Stimulated activated CD4-positive, alpha-beta T cell treated with anti-CD3 and anti-CD28 coated beads, Interleukin-4, amount 100 ng/mL, for 48 hours (primary cell): ENCODE measurements at places on chromosomes 12 and 14.

- DNase-seq, result no peak
Observed at GRCh38 chr12:114186241-114187002, 219.5 kb downstream of the TBX5 start.

GRCh38 chr14:35715079-35715478 is 94.0 kb downstream of the RALGAPA1 start:
- DNase-seq, result no peak

GRCh38 chr12:91194500-91194899 is 11.9 kb upstream of the DCN start:
- DNase-seq, result no peak

DNA sequence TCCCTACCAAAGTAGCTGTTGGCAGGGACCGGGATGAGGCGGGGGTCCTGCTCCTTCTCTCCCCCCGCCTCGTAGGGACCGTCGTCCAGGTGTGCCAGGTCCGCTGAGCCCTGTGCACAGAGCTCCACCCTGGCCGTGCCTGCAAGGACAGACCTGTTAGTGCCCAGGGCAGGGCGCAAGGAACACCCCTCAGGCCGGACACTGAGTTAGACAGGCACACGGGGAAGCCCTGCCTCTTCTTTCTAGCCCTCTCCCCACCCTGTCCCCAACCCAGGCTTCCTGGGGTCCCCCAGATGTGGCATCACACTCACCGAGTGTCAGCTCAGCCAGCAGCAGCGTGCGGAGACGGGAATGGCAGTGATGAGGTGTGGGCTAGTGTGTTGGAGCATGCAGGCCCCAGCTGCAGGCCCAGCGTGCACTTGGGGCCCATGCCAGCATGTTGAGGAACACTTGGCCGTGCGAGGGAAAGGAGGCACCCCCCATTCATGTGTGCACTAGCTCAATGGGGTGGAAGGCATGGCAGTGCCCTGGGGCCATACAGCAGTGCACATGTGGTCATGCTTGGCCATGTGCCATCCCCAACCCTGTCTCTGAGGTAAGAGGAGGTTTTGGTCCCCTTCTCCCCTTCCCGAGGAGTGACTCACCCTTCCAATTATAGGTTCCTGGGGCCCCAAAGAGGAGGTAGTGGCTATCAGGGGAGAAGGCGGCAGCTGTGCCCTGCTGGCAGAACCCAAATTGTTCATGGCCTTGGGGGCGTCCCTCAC is 7.3 kb downstream of the ITGA7 start:
- DNase-seq, result no peak

- DNase-seq, result no peak
Observed at GRCh38 chr14:99627510-99628381, 17.2 kb upstream of the HHIPL1 start.

DNA sequence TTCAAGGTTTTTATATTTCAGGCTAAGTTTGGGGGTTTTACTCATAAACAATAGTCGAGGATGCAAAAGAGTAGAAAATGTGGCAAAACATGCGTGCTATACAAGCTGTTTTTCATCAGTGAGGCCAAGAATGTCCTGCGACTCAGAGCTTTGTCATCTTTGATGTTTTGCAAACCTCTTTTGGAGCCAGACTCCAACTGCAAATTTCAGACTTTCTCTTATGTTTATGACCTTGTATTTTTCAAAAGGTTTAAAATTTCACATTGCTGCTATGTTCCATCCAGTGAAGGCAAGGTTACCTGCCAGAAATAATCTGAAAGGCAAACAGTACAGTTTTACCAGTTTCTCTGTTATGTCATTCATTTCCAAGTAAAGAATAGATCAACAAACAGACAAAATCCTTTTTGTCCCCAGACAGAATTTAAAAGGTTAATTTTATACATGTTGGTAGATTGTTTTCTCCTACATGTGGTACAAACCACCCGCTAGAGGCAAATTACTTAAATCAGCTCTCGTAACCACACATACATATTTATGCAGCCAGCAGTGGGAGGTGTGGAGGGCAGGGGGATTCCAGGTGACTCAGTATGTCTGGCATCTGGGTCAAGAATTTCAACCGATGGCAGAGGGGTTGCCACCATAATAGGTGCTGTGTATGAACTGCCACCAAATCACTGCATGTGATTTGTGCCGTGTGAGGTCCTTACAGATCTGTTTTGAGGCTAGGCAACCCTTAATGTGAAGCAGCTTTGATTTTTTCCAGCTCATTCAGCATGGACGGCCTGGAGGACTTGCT is 119.8 kb upstream of the CPM start:
- peak; percentile 52 for DNase-seq

DNA sequence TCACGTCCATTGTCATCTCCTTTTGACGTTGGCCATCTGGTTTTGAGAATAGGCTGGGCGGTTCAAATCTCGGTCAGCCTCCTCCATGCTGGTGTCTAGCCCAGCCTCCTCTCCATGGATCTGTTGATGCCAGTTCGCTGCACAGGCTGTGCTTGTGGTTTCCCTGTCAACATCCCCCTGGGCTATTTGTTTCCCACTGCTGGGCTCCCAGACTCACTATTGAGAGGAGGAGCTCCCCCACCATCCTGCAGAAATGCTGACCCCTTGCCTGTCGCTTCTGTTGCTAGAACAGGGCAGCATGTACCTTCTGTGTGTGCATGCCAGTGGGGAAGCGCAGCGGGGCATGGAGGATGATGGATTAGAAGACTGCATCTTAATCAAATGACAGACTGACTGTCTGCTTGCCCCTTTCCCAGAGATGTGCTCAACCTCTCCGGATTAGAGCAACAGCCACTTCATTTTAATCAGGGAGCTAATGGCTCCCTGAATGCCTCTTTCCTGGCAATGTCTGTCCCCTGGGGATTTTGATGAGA is 170.5 kb downstream of the TSPAN9 start:
- DNase-seq, result no peak

DNA sequence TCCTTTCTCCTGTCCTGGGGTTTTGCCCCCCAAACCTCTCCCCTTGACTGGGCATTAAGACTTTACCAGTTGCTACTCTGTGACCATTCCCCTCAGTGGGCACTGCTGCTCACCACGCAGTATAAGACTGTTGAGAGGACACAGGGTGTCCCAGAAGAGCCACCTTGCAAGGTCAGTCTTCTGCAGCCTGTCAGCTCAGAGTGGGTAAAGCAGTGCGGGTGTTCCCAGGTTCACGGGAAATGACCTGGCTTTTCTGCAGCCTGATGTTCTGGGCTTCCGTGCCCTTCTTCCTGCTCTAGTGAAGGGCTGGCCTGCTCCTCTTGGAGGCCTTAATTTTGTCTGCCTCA is 34.2 kb downstream of the KCNA1 start:
- DNase-seq, result no peak

DNA sequence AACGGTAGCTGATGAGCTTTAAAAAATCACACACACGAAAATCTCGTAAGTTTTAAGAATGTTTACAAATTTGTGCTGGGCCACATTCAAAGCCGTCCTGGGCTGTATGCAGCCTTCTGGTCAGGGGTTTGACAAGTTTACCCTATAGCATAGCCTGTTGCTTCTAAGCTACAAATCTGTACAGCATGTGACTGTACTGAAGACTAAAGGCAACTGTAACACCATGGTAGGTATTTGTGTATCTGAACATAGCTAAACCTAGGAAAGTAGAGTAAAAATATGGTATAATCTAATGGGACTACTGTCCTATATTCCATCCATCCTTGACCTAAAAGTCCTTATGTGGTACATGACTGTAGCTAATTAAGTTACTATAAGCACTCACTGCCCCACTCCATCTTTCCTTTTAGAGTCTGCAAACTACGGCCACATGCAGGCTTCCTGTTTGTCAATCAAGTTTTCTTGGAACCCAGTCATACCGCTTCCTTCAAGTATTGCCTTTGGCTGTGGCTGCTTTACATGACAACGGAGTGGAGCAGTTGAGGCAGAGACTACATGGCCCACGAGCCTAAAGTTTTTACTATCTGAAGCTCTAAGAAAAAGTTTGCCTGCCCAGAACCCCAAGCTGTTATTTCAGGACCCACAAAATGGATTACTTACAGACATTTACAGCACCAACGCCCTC is 18.5 kb downstream of the KRT7 start:
- DNase-seq, result no peak

DNA sequence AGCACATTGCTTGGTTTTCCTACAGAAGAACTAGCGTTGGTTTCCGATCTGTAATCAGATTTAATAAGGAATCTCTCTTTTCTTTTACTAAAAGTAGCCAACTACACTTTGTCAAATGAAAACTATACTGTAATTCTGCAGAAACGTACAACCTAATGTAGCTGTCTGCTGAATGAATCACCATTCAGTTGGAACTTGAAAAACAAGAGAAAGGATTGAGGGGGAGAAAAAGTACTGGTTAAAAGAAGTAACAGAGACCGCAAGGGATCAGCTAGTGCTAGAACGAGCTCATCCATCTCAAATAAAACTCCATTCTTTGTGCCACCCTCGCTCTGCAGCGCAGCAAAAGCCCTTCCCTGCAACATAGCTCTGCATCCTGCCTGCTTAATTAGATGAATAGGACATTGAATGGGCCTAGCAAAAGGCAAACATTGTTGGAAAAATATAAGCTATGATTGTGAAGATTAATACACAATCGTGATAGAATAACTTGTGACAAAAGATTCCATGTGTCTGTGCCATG is 2.6 kb downstream of the GARIN2 start:
- no peak for DNase-seq

DNA sequence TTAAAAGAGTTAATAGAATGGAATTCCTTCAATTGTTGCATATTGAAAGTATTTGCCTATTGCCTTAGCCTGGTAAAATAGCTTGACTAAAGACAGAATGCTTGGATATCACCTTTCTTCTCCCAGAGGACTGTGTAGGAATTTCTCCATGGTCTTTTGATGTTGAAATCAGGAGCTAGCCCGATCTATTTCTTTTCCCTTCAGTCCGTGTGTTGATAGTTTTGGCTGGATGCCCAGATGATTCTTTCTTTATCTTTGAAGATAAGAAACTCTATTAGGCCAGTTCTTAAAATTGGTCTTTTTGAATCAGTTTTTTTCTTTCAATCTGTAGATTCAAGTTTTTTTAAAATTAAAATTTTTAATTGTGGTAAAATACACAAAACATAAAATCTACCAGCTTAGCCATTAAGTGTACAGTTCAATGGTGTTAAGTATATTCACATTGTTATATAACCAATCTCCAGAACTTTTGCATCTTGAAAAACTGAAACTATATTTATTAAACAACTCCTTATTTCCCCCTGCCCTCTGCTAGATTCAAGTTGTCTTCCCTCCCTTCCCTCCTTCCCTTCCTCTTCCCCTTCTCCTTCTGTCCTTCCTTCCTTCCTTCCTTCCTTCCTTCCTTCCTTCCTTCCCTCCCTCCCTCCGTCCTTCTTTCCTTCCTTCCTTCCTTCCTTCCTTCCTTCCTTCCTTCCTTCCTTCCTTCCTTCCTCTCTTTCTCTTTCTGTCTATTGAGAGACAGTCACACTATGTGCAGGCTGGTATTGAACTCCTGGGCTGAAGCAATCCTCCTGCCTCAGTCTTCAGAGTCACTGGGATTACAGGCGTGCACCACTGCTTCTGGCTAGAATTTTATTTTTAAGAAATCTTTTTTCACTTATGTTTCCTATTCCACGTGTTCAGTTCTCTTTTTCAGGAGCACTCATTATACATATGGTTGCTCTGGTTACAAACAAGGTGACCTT is 10.1 kb downstream of the LACRT start:
- DNase-seq, result no peak

DNA sequence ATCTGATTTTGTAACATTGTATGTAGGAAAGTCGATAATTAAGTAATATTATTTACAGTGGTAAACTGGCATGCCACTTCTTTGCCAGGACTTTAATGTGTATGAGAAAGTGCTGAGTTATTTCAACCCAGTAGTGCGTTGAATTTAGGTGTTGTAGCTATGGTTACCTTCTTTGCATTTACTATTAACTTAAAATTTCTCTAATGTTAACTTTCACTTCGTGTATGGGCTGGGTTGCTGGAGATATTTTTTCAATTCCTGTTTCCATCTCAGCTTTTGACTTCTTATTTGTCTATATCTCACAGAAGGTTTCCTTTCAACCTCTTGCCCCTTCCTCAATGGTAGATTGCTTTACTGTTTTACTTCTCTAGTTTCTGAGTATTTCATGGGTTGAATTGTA is 1345.6 kb downstream of the FSCB start:
- DNase-seq, result no peak

GRCh38 chr12:86735072-86735471 is 478.9 kb upstream of the MGAT4C start:
- no peak for DNase-seq

DNA sequence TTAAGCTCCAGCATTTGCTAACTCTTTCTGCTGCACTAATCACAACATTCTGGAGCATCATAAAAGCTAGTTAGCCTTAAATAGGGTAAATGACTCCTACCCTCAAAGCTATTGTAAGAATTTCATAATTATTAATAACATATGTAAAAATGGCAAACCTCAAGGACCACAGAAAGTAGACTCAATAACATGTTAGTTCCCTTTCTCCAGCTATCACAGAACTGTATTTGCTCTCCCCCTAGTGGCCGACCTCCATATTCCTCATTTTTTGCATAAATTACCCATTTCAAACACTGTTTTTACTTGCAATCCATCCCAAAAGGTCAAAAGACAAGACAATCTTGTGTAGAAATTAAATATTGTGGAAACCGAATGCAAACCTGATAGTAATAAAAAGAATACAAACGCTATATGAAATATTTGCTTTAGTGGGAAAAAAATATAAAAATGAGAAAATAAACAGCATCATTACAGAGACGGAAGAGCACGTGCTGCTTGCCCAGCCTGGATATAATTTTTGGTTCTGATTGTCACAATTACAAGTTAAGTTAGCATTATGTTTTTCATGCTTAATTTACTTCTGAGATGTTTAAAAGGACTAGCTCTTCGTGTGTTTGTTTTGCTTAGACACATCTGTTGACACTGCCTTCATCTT is 97.9 kb downstream of the RERGL start:
- DNase-seq, result peak; percentile 3

DNA sequence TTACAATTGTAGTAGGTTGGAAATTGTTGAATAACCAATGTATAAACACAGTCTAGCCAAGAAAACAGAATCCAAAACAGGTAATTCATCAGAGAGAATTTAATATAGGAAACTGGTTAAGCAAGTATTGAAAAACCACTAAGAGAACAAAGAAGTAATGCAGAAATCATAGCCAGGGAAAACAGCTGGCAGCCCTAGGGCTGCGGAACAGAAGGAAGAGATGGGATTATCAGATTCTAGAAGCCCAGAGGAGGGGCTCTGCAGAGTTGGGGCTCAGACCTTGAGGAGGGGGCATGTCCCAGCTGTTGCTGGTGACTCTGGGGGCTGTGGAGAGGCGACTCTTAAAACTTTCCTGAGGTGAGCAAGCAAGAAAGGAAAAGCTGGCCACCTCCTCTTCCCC is 49.4 kb downstream of the CD9 start:
- no peak for DNase-seq

- no peak for DNase-seq
Observed at GRCh38 chr12:1531153-1531653, 63.2 kb downstream of the FBXL14 start.

DNA sequence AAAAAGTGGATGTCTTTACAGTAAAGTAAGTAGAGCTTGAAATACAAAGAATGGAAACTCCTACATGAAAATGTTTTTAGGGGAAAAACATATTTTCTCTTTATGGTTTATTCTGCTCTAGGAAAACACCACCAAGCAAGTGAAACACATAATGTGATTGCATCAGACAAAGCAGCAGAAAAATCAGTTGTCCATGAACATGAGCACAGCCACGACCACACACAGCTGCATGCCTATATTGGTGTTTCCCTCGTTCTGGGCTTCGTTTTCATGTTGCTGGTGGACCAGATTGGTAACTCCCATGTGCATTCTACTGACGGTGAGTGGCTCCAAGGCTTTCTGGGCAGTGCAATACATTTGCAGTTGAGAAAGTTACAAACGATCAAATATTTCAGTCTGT is 42.6 kb upstream of the PLEKHD1 start:
- DNase-seq, result no peak

GRCh38 chr14:24876996-24877395 is 173.0 kb downstream of the STXBP6 start:
- no peak for DNase-seq

- DNase-seq, result no peak
Observed at GRCh38 chr12:71730936-71731335, 23.7 kb upstream of the RAB21 start.
